ENCODE measurements at places on chromosomes 12 and 14. TPM values are rescaled to one million over a fixed set of nuclear protein-coding genes. Genes with fewer than 3 reads are reported as not detected.

The SERPINA3 gene
- not detected for total RNA-seq

The KCNH5 gene
- under 0.01 TPM for total RNA-seq

GRCh38 chr12:108542320-108542719 is 18.7 kb downstream of the SART3 start:
- DNase-seq = no peak

DNA sequence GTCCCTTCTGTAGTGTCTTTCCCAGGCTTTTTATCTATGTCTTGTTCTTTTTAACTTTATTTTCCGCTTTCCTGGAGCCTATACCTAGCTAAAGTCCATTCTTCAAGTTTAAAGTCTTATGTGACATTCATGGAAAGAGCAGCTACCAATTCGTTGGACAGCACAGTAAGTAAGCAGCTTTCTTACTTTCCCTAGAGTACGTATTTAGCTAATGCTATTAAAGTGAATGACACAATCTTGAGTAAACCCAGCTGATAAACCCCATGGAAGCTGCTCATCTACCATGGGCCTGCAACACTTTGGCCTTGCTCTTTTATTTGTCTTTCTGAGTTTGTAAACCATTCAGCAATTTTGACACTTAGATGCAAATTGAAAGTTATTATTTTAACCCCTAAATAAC is 30.0 kb downstream of the ALX1 start:
- DNase-seq = no peak
